ENCODE measurements at places on chromosomes 11 and 22.

DNA sequence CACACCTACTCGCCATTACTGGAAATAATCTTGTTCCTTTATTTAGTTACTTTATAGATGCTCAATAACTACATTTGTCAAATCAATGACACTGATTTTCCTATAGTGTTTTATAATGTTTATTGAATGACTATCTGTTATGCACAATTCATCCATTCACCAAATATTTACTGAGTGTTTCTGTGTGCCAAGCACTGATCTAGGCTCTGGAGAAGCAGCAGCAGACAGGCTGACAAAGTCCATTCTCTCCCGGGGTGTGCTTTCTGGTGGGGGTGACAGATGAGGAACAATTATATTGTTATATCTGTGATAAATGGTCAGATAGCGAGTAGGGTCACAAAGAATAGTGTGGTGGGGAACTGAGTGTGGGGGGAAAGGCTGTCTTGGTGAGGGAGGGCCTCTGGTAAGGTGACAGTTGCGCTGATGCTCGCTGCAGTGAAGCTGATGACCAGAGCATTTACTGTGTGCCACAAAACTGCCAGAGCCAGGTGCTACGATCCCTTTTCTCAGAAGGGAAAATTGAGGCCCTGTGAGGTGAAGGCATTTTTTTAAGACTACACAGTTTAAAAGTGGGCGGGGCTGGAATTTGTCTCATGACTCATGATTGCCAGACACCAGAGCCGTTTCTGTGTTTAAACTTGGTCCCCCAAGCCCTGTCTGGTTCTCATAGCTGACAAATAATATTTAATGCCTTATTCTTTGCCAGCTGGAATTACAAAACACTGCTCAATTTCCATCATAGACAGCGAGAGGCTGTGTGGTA, 10.2 kb downstream of the PACS1 start:
- DNase-seq: no peak

- no peak for DNase-seq
Observed at GRCh38 chr11:71449596-71449995, 1.4 kb upstream of the DHCR7 start.

- no peak for DNase-seq
Observed at GRCh38 chr11:74532501-74533246, 39.1 kb upstream of the LIPT2 start.

GRCh38 chr11:71120471-71120896, 131.9 kb downstream of the SHANK2 start:
- peak; percentile 42 for DNase-seq

GRCh38 chr11:17734986-17735817, 621 bp downstream of the KCNC1 start:
- DNase-seq: peak; percentile 25

- no peak for DNase-seq
Observed at GRCh38 chr11:96014217-96014616, 90.3 kb upstream of the MTMR2 start.

- DNase-seq: peak; percentile 82
Observed at GRCh38 chr11:13114566-13115379, 105.7 kb downstream of the RASSF10 start.

GRCh38 chr22:27538666-27539065, 262.9 kb downstream of the MN1 start:
- no peak for DNase-seq

DNA sequence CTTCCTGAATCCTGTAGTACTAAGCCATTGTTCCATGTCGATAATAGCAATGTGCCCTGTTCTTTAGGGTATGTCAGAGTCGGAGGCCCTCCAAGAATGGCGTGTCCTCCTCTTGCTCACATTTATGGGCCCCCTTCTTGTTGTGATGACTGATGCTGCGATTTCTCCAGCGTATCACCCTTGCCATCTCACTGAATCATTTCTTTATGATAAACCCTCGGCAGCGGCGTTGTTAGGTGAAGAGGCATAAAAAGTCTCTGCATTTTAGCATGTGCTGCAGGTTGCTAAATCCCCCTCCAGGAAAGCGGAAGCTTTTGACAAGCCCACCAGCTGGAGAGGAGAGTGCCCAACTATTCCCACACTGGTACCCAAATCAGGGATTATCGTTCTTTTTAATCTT, 1045.3 kb downstream of the BRD1 start:
- DNase-seq: no peak

GRCh38 chr11:2792381-2793250, 92.8 kb upstream of the KCNQ1OT1 start:
- no peak for DNase-seq

GRCh38 chr11:133563505-133564025, 31.3 kb upstream of the OPCML start:
- DNase-seq: no peak

- DNase-seq: no peak
Observed at GRCh38 chr11:78074756-78075155, 4.9 kb downstream of the NDUFC2 start.

DNA sequence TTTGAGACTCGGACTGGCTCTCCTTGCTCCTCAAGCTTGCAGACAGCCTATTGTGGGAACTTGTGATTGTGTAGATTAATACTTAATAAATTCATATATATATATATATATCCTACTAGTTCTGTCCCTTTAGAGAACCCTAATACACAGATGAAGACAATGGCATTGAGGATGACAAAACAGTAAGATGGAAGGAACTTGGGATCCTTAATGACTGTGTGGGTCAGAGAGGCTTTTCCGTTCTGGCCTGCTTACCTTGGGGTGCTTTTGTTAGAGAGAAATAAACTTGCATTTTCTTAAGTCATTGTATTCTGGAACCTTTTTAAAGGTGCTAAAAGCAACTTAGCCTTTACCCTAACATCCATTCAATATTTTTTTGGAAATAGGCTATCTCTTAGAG, 49.6 kb upstream of the RRAS2 start:
- DNase-seq: no peak

Data from NCI-H526 treated with DMSO at 0.1 percent for 48 hours (cell line).